ENCODE measurements at places on chromosomes 1 and 21. TPM values are rescaled to one million over a fixed set of nuclear protein-coding genes. Genes with fewer than 3 reads are reported as not detected.

Gene ROR1
- 11.3 TPM for total RNA-seq

Gene GJA4
- total RNA-seq, result not detected

Gene KMO
- total RNA-seq, result not detected

Gene C1orf53
- total RNA-seq, result 5.9 TPM

Gene CLIC6
- 0.17 TPM for total RNA-seq

Gene SNX7
- total RNA-seq, result 20.3 TPM

Gene AMY1A
- not detected for total RNA-seq

Gene GBP2
- not detected for total RNA-seq

DNA sequence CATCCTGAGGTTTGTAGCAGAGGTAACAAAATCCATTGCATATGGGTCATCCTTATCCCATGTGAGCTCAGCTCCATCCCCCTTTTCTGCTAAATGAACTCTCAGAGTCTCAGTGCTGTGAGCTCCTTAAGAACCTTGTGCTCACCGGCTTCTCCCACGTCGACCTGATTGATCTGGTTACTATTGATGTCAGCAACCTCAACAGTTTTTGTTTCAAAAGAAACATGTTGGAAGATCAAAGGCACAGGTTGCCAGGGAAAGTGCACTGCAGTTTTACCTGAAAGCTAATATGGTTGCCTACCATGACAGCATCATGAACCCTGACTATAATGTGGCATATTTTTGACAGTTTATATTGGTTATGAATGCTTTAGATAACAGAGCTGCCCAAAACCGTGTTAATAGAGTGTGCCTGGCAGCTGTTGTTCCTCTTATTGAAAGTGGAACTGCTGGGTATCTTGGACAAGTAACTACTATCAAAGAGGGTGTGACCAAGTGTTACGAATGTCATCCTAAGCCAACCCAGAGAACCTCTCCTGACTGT is 131.4 kb downstream of the HS2ST1 start:
- no peak overlapping the region for H3K27ac ChIP-seq
- H3K4me1 ChIP-seq, result no peaks in the 10 kb centered on the region
- no peaks in the 10 kb centered on the region for H3K27me3 ChIP-seq
- no peak overlapping the region for H3K4me3 ChIP-seq

DNA sequence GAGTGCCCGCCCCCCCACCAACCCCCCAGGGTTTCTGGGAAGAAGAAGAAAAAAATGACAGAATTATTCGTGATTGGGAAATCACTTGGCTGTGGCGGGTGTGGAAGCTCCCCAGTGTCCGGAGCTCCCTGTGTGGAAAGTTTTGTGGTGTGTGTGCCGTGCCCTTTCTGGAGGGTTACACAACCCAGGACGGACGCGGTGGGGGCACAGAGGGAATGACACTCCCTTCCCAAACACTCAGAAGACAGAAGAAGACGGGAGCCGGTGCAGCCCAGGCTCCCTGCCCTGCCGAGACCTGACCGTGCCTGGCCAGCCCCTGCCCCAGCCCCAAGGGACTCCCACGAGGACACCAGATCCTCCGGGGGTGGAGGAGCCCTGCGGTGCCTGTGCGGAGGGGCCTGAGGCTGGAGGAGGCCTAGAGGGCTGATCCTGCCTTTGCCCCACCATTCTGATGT is 33.0 kb upstream of the ADARB1 start:
- no peak for DNase-seq
- peaks cover 7% of the 10 kb centered on the region for H3K4me1 ChIP-seq
- H3K27ac ChIP-seq, result no peak overlapping the region
- H3K4me3 ChIP-seq, result no peak overlapping the region

DNA sequence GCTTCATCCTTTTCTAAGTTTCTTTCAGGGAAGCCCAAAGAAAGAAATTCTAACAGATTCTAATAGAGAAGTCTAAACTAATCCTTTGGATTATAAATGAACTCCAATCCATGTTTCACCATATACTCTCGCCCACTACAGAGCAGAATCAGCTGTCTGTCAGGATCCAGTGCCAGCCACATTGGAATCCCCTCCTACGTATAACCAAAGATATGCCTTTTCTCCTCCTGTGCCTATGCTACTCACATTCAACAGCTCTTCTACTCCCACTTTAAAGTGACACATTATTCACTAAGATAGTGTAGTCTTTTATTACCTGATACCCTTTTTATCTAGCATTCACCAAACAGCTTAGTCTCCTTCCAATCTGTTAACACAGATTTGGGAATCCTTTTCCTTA is 3.1 kb downstream of the ETV3 start:
- no peak overlapping the region for H3K27ac ChIP-seq
- H3K4me3 ChIP-seq, result no peak overlapping the region
- H3K36me3 ChIP-seq, result no peaks in the 10 kb centered on the region
- peaks cover 11% of the 10 kb centered on the region for H3K4me1 ChIP-seq
- peaks cover 16% of the 10 kb centered on the region for H3K27me3 ChIP-seq

GRCh38 chr1:116497656-116498055 is 73.2 kb downstream of the CD58 start:
- no peaks in the 10 kb centered on the region for H3K36me3 ChIP-seq
- peaks cover 5% of the 10 kb centered on the region for H3K27me3 ChIP-seq
- no peak for DNase-seq
- H3K4me1 ChIP-seq, result no peaks in the 10 kb centered on the region

- DNase-seq, result no peak
- no peak overlapping the region for H3K4me3 ChIP-seq
- no peak overlapping the region for H3K27ac ChIP-seq
- H3K36me3 ChIP-seq, result no peaks in the 10 kb centered on the region
Measured at GRCh38 chr1:24564695-24565094, 8.8 kb downstream of the NCMAP start.

DNA sequence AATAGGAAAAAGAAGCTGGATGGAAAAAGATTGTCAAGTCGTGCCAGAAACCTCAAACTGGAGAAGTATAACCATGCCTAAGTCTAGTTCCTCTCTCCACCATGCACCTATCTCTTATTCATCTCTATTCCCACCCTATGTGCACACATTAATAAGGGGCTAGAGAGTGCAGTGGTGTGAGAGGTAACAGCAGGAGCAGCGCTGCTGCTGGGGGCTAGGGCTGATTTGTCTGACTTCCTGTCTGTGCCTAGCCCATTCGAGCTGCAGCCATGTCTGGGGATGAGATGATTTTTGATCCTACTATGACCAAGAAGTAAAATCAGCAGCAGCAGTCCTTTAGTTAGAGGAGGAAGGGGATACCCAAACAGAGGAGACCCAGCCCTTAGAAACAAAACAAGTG is 43.0 kb downstream of the TRIM33 start:
- H3K27ac ChIP-seq, result no peak overlapping the region
- peak overlapping the region; percentile 13 for H3K4me3 ChIP-seq
- DNase-seq, result no peak
- no peaks in the 10 kb centered on the region for H3K36me3 ChIP-seq
- peaks cover 10% of the 10 kb centered on the region for H3K4me1 ChIP-seq
- no peaks in the 10 kb centered on the region for H3K27me3 ChIP-seq

- no peak for DNase-seq
- no peak overlapping the region for H3K4me3 ChIP-seq
- no peaks in the 10 kb centered on the region for H3K36me3 ChIP-seq
- peaks cover 6% of the 10 kb centered on the region for H3K27me3 ChIP-seq
Measured at GRCh38 chr1:204307334-204307883, 52.3 kb downstream of the PLEKHA6 start.

- H3K4me3 ChIP-seq, result no peak overlapping the region
- no peak overlapping the region for H3K27ac ChIP-seq
- no peak for DNase-seq
- no peaks in the 10 kb centered on the region for H3K4me1 ChIP-seq
Measured at GRCh38 chr1:63936276-63936675, 162.5 kb downstream of the ROR1 start.

DNA sequence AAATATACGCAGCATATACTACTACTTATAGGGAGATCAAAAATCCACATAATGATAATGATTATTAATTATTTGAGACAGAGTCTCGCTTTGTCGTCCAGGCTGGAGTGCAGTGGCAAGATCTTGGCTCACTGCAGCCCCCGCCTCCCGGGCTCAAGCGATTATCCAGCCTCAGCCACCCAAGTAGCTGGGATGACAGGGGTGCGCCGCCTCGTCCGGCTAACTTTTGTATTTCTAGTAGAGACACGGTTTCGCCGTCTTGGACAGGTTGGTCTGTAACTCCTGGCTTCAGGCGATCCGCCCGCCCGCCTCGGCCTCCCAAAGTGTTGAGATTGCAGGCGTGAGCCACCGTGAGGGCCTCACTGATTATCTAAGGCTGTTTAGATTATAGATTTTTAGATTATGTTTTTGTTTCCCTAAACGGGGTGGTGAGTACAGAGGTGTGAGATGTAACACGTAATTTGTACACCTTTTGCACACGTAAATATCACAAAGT is 548 bp upstream of the SLC25A33 start:
- peak overlapping the region; percentile 80 for H3K4me3 ChIP-seq
- H3K27me3 ChIP-seq, result peaks cover 2% of the 10 kb centered on the region
- peaks cover 7% of the 10 kb centered on the region for H3K4me1 ChIP-seq

GRCh38 chr1:32893198-32894018 is 7.1 kb downstream of the HPCA start:
- H3K36me3 ChIP-seq, result peaks cover 7% of the 10 kb centered on the region
- peaks cover 24% of the 10 kb centered on the region for H3K4me1 ChIP-seq
- peaks cover 13% of the 10 kb centered on the region for H3K27me3 ChIP-seq
- DNase-seq, result peak; percentile 74

DNA sequence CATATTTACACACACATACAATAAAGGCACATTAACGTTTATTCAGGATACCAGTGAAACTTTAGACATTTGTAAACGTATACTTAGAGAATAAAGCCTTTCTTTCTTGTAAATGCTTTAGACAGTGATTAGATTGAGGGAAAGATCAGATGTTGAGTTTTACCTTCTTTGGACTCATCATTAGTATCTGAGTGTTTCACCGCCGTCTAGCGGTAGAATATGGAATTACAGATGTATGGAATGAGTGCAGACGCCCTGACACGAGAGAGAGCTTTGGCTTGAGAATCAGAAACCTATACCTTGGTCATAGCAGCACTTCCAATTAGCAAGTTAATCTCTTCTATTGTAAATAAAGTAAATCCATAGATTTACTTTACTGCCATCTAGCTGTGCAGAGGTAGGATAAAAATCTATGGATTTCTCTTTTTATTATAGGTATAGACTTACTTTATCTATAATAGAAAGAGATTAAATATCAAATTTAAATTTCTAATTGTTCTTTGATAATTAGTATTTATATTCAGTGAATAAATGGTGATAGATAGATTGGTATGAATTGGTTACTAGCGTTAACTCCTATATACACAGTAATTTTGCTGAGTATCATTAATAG is 12.6 kb downstream of the FLG2 start:
- no peak overlapping the region for H3K4me3 ChIP-seq
- no peak overlapping the region for H3K27ac ChIP-seq
- H3K4me1 ChIP-seq, result no peaks in the 10 kb centered on the region
- peak; percentile 27 for DNase-seq
- H3K36me3 ChIP-seq, result no peaks in the 10 kb centered on the region
